Choroid plexus epithelial cell (primary cell): ENCODE measurements at places on chromosomes 2 and 18.
A peak's percentile ranks its signal among the peaks of the same experiment; 100 is the strongest.

DNA sequence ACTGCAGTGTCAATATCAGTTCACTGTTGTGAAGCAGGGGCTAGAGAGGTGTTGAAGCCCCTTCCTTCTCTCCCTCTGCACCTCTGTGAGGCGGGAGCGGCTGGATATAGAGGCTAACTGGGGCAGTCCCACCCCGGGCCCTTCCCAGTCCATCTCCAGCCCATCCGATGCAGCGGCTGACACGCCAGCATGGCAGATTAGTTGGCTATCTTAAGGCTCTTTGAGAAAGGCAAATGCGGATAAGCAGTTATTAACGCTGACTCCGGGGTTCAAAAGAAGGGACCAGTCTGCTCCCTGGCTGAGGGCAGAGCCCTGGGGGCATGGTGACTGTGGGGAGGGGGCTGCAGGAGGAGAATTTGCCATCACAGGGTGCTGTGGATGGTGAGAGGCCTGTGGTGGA lies 76.6 kb downstream of the CELF4 start:
- DNase-seq, result no peak

GRCh38 chr2:228522276-228522675 lies 340.8 kb upstream of the SPHKAP start:
- no peak for DNase-seq

DNA sequence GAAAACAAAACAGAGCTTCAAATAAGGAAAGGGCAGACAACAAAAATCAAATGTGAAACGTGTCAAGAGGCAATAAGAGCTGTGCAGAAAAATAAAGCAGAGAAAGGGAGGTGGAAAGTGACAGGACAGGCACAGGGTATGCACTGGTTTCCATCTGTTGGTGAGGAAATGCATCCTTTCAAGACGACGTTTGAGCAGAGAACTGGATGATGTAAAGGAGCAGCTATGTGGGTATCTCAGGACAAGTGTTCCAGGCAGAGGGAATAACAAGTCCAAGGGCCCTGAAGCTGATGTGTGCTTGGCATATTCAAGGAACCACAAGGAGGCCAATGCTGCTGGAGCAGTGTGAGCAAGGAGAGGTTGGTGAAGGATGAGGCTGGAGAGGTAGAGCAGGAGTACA lies 168.9 kb upstream of the SERPINE2 start:
- no peak for DNase-seq

DNA sequence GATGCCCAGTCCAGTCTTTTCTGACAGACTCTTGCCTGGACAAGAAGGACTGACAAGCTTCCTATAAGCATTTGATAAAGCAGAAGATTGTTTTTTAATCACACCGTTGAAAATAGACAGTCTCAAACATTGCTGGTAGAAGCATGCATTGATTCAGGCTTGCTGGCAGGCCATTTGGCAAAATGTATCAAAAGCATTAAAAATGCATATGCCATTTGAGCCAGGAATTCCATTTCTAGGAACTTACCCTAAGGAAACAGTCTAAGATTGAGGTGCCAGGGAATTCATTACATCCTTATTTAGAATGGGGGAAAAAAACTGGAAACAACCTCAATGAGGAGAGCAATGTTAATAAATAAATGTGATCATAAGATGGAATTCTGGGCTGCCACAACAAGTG lies 20.7 kb downstream of the LGALSL start:
- DNase-seq, result no peak

DNA sequence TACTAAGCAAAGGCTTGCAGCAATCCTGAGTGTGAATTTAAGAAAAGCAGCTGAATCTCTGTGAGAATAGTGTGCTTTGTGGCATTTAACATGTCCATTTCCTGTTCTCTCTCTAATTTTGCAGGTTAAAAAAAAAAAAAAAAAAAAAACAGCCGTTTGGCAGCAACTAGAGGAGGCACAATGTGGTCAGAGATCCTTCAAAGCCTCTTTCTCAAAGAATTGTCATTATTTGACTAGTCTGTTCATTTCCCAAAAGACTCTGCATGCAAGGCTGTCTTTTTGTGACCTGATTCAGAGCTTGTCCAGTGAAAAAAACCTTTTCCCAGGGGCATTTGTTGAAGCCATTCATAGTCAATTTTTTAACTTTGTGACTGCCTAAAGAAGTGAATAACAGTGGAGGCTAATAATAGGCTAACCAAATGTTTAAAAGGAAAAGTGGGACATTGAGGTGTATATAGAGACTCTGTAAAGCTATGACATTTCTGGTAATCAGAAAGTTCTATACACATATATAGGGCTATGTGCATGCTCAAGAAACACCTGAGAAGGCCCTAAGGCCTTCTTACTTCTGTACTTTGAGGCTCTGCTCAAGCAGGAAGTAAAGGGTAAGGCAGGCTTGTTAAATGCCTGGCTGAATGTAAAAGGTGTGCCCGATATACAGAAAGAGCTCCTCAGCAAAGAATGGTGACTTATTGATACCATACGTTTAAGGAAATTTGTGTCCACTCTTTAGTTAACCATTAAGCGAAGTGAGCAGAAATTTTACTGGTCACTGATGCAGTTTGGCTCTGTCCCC lies 289.6 kb upstream of the RAB6C start:
- DNase-seq, result no peak

GRCh38 chr2:147247749-147248148 lies 597.1 kb upstream of the ACVR2A start:
- no peak for DNase-seq

- peak; percentile 63 for DNase-seq
These were observed 316.8 kb upstream of the KCNH7 start for GRCh38 chr2:163155279-163155883.

- DNase-seq, result no peak
These were observed 728 bp downstream of the NAPG start for GRCh38 chr18:10526561-10526949.

- DNase-seq, result peak; percentile 47
These were observed 40.9 kb upstream of the ALKAL2 start for GRCh38 chr2:328761-329160.

DNA sequence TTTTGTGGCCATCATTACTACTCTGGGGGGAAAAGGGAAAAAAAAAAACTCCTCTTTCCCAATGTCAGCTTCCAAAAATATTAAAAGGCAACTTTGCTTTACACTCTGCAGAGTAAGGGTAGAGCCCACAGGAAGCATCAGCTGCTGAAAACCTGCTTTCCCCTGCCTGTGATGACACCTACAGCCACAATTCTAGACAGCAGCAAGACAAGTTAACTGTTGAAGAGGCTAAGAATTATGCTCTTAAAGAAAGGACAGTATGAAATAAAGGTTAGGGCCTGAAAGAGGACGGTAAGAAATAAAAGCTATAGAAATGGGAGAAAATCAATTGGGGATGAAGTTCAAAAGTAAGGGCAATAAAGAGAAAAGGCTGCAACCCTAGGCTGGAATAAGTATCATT lies 3.0 kb downstream of the PDE11A start:
- DNase-seq, result no peak

GRCh38 chr2:238140721-238141540 lies 2.5 kb downstream of the KLHL30 start:
- no peak for DNase-seq

GRCh38 chr18:71130351-71130750 lies 841.5 kb downstream of the SOCS6 start:
- no peak for DNase-seq

GRCh38 chr2:119085613-119086012 lies 72.9 kb downstream of the C1QL2 start:
- DNase-seq, result no peak

DNA sequence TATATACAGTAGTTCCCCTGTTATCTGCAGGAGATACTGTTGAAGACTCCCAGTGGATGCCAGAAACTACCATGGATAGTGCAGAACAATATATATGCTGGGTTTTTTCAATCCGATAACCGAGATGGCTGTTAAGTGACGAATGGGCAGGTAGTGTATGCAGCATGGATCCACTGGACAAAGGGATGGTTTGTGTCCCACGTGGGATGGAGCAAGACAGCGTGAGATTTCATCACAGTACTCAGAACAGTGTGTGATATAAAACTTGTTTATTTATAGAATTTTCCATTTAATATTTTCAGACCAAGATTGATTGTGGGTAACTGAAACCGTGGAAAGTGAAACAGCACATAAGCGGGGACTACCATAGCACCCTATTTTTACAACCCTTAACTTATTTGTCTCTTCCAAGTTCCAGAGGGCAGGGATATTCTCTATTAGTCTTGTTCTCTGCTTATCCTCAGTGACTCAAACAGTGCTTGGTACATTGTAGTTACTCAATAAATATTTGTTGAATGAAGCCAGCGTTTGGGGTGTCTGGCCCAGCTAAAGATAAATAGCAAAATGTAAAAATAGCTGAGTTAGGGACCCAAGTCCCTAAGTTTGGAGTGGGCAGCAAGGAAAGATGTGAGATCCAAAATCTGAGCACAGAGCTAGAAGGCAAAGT lies 50.0 kb downstream of the RHBDD1 start:
- DNase-seq, result no peak

DNA sequence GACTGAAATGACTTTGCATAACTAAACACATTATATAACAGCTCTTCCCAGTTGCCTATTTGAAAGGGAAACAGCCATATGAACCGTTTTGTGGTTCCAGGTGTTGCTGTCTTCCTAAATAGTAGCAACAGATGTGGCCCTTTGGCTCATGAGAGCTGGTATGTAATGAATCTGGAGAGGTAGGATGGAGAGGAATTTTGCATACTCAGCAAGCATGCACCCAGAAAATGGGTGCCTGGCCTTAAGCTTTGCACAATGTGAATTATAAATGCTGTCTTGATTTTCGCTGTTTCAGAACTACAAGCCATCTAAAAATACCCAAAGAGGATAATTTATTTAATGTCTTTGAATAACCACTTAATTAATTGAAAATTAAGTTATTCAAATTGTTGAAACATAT lies 15.6 kb upstream of the ERBB4 start:
- no peak for DNase-seq

GRCh38 chr2:240959214-240959940 lies 39.0 kb upstream of the SNED1 start:
- DNase-seq, result no peak

- no peak for DNase-seq
These were observed 10.3 kb upstream of the CYBRD1 start for GRCh38 chr2:171512014-171512413.

DNA sequence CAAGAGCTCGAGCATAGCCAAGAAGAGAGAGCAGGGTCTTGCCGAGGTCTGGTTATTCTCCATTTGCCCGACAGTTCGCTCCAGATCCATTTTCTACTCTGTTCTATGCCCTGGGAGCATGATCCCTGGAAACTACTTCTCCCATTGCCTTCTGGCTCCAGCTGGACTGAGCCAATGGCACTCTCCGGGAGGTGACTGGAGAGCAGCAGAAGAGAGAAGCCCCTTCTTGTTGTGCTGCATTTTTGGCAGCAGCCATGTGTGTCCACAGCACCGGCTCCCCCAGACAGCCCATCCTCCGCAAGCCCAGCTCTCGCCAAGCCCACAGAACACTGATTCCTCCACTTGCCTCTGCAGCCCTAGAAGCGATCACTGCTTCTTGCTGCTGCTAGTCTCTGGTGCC lies 345.5 kb downstream of the TNS1 start:
- DNase-seq, result no peak

DNA sequence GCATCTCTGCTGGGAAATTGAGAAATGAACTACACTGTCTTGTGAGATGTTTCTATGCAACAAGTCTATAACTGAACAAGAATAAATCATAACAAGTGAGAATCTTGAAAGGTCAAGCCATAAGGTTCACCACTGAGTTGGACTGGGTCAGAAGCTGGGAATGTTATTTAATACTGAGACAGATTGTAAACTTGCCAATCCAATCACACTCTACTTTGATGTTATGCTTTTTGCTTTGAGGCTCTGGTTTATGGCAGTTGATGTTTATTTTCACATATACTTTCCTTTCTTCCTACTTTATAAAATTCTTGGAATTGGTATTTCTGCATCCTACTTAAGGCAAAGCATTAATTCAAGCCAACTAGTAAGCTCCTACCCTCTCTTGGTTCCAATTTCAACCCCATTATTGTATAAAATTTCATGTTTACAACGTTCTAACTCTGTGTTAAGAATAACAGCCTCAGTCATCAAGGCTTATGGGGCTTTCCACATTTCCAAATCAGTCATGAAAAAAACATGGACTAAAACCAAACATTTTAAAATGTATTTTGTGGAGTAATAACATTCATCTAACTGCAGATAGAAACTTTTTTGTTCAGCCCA lies 533.4 kb downstream of the NYAP2 start:
- DNase-seq, result peak; percentile 14

GRCh38 chr18:10140461-10141282 lies 226.9 kb downstream of the VAPA start:
- no peak for DNase-seq

DNA sequence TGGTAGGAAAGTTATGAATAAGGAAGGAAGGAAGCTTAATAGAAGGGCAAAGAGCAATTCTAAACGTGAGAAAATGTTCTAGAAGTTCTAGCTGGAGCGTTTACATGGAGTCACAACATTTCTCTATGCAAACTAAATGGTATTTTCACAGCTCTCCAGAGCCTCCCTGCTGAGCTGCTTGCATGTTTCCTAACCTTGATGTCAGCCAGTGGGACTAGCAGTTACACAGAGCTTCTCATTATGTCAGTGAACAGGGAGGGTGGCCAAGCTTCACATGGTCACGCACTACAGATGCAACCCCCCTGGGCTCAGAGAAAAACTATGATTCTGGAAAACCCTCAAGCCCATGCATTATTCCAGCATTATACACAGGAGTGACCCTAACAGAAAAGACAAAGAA lies 153.4 kb upstream of the CCDC150 start:
- peak; percentile 84 for DNase-seq

GRCh38 chr2:132589111-132589830 lies 80.7 kb downstream of the LYPD1 start:
- DNase-seq, result no peak

GRCh38 chr2:29233428-29233827 lies 118.2 kb downstream of the CLIP4 start:
- no peak for DNase-seq

GRCh38 chr2:20483194-20483895 lies 36.5 kb downstream of the RHOB start:
- DNase-seq, result peak; percentile 46

GRCh38 chr18:48811401-48811800 lies 139.4 kb downstream of the SMAD7 start:
- no peak for DNase-seq

DNA sequence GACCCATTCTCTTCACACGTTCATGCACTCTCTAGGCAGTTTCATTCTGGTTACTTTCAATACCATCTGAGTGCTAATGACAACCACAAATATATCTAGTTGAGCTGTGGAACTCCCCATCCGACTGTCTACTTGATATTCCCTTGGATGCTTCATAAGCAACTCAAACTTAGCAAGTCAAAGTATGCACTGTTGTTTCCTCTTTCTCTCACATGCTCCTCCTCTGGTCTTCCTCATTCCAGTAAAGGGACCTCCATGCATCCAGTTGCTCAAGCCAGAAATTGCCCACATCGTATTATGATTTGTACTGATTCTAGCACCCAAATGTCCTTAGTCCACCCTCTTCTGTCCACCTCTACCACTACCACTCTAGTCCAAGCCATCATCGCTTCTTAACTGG lies 22.3 kb downstream of the SEMA4F start:
- DNase-seq, result no peak

- peak; percentile 24 for DNase-seq
These were observed 238.8 kb downstream of the ZNF407 start for GRCh38 chr18:74836296-74837139.

- DNase-seq, result no peak
These were observed 233.4 kb upstream of the COPS8 start for GRCh38 chr2:236852100-236852976.

- DNase-seq, result peak; percentile 39
These were observed 48.7 kb upstream of the C1GALT1C1L start for GRCh38 chr2:43724728-43725526.
